Naive thymus-derived CD8-positive, alpha-beta T cell (primary cell): ENCODE measurements at places on chromosomes 12 and 14.
A peak's percentile ranks its signal among the peaks of the same experiment; 100 is the strongest.

DNA sequence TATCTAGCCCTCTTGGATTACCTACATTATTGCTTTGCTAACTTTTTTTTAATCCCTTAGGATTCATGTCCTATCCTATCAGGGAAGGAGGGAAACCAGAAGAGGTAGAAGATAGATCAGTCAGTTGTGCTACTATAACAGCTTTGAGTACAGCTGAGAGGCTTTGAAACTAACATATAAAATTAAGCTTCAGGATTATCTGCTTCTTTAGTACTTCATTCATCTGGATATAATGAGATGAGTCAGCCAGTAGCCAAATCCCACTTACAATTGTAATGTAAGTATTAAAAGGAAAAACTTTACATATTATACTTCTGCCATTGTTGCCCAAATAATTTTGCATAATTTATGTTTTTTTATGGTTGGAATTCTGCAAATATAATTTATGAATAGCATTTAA lies 33.4 kb upstream of the ANO6 start:
- no peak for DNase-seq

DNA sequence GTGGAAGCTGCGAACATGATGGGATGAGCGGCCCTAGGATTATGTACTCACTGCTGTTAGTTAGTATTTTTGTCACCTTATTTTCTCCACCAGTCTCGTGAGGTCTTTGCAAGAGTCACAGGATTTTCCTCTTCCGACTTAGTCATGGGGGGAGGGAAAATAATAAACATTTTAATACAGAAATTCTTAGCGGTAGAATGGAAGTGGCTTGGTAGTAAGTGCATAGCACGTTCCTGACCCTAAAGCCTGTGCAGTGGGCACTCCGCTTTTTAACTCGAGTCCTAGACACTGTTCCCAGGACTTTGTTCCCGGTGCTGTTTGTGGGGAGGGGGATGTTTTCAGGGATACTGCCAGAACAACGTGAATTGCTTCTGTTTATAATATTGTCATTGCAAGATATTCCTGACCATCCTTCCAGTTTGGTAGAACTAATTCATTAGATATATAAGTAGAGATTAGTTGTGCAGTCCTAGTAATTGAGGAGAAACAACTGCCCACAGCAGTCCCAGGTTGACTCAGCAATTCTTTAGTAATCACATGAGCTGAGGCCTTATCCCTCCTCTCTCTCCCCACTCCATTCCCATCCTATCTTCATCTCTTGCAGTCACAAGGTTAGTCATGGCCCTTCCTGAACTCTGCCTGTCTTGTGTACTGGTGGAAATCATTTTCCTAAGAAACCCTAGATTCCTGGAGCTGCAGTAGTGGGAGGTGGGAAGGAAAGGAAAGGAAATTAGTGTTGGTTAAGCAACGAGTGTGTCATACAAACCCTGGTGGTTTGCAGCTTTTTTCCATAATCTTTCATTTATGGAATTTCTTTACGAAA lies 799 bp downstream of the SLC38A6 start:
- no peak for DNase-seq

DNA sequence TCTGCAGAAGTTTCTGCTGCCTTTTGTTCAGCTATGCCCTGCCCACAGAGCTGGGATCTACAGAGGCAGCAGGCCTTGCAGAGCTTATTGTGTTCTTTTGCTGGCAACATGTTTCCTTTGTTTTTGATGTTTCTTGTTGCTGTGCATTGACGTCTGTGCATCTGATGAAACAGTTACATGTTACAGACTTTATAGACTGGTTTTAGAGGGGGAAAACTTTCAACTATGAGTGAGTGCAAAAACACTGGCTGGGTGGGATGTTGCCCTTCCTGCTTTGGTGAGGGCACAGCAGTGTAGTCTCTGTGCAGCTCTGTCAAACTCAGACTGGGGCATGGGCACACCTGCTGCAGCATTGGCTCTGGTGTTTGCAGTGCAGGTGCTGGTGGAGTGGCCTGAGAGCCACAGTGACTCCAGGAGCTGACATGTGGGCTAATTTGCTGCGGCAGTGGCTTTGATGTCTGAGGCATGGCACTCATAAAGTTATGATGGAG lies 26.9 kb downstream of the CLEC6A start:
- peak; percentile 2 for DNase-seq

DNA sequence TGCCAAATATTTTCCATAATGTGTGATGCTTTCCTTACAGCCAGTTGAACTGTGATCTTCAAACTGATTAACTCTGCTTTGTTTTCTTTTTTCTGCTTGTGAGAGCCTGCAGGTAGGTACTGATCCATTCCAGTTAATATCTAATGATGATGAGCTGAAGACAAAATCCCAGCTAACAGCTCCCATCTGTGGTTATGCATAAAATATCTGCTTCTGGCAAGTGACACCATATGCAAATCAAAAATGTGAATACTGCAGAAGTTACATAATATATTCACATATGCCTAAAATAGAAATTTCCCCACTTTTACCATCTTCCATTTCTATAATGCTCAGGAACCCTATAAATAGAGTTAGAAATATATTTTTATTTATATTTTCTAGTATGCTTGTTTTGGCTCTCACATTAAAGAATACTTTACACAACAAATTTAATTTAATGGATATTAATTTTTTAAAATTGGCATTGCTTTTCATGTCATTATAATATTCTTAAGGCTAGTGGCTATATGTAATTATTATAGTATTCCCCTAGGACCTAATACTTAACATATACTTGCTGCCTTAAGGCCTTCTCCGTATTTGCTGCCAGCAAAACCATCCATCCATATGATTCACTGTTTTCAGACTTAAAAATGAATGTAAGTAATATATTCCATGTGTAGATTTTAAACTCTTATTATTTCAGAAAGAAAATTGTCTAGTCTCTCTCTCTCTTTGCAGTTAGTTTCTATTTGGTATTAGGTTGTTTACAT lies 83.8 kb downstream of the CCER1 start:
- no peak for DNase-seq

DNA sequence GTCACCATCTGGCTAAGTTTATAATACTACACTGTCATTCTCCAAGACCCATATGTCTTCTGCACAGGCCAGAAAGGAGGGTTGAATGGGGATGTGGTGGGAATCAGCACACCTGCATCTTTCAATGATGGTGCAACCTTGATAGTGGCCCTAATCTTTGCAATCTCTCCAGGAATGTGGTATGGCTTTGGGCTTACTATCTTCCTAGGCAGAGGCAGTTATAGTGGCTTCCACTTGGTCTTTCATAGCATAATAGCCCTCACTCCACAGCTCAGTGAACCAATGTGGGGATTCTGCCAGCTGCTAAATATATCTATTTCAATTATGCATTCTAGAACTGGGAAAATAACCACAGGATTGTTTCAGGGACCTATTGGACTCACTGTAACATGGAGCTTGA lies 61.8 kb upstream of the ATP2B1 start:
- no peak for DNase-seq

DNA sequence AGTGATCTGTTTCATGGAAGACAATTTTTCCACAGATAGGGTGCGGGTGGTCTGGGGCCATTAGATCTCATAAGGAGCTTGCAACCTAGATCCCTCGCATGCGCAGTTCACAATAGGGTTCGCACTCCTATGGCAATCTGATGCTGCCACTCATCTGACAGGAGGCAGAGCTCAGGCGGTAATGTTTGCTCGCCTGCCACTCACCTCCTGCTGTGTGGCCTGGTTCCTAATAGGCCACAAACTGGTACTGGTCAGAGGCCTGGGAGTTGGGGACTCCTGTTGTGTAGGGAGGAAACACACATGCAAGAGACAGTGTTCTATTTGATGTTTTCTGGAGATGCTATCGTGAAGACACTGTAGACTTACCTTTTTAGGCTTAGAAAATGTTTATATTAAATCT lies 77.0 kb upstream of the FGD4 start:
- DNase-seq = no peak

GRCh38 chr14:79825046-79825521 lies 386.2 kb downstream of the DIO2 start:
- no peak for DNase-seq

DNA sequence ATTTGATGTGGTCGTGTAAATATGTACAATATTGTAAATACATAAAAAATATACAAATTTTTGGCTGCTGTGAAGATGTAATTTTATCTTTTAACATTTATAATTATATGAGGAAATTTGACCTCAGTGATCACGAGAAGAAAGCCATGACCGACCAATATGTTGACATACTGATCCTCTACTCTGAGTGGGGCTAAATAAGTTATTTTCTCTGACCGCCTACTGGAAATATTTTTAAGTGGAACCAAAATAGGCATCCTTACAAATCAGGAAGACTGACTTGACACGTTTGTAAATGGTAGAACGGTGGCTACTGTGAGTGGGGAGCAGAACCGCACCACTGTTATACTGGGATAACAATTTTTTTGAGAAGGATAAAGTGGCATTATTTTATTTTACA lies 49.6 kb downstream of the TBK1 start:
- no peak for DNase-seq

DNA sequence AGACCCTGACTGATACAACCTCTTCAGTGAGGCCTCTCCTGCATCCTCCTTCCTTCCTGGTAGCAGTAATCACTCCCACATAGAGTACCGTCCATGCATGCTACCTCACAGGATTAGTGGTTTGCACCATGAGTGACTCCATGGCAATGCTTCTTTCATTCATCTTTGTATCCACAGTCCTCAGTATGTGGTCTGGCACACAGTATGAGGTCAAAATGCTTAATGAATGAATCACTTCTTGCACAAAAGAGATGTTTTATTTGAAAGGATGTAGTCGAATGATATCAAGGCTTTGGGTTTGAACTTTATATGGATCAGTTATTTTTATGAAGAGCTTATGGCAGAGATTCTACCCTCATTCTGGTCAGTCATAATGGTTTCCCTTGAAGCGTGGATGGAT lies 42.2 kb downstream of the KCNA5 start:
- DNase-seq = no peak

DNA sequence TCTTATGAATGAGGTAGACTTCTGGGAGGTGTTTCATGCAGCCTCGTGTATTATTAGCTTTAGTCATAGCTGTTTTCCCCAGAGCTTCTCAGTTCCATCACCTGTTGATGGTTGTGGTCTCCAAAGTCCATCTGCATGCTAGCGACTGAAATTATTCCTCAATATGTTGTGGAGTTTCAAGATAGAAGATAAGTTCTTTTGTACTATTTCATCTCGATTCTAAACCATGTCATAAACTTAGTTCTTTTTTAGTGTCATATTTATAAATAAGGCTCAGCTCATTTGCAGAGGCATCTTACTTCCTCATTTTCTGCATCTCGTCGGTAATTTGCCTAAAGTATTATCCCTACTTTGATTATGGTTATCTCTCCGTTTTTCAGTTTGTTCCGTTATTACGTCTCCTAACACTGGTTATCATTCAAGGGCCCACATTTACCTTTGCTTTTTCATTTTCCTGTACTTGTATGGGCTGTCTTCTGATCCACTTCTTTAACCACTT lies 119.1 kb downstream of the ITPR2 start:
- no peak for DNase-seq

DNA sequence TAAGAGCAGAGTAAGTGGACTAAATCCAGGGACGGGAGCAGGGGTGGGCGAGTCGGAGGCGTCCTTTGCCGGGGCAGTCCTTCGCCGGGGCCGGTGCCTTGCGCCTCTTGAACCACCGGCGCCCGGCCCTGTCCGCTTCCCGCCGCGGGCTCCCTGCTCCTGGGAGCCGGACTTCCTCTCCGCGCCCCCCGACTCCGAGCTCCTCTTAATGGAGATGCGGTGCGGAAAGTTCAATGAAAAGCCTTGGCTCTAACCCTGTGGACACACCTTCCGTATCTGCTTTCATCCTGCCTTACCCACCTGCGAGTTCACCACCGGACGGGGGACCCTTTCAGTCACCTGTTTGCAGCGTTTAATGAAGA lies 412 bp downstream of the FGFR1OP2 start:
- DNase-seq = peak; percentile 59

- DNase-seq = no peak
Observed at GRCh38 chr12:131644481-131644880, 66.4 kb upstream of the SFSWAP start.
